ENCODE measurements at places on chromosomes 2 and 18. TPM values are rescaled to one million over a fixed set of nuclear protein-coding genes. Genes with fewer than 3 reads are reported as not detected.

Gene WNT10A
- under 0.01 TPM for total RNA-seq

Gene DTYMK
- total RNA-seq: 72.7 TPM

Gene LHCGR
- not detected for total RNA-seq

Gene FEV
- total RNA-seq: not detected

Gene SALL3
- under 0.01 TPM for total RNA-seq

Gene MC2R
- not detected for total RNA-seq

Gene RUFY4
- not detected for total RNA-seq

Gene ELOA2
- not detected for total RNA-seq

Gene SERPINB12
- not detected for total RNA-seq

Gene LRRTM4
- not detected for total RNA-seq

Gene RABL2A
- total RNA-seq: 10.1 TPM

Gene AQP12A
- not detected for total RNA-seq

Gene ADCYAP1
- total RNA-seq: not detected

Gene GAREM2
- 1.4 TPM for total RNA-seq

Gene ANKRD53
- total RNA-seq: 0.28 TPM

Gene CYS1
- total RNA-seq: 0.58 TPM

All from regular cardiac myocyte (primary cell).